ENCODE measurements at places on chromosomes 2 and 18.

GRCh38 chr2:228227466-228227865 is 46.0 kb upstream of the SPHKAP start:
- DNase-seq = no peak

DNA sequence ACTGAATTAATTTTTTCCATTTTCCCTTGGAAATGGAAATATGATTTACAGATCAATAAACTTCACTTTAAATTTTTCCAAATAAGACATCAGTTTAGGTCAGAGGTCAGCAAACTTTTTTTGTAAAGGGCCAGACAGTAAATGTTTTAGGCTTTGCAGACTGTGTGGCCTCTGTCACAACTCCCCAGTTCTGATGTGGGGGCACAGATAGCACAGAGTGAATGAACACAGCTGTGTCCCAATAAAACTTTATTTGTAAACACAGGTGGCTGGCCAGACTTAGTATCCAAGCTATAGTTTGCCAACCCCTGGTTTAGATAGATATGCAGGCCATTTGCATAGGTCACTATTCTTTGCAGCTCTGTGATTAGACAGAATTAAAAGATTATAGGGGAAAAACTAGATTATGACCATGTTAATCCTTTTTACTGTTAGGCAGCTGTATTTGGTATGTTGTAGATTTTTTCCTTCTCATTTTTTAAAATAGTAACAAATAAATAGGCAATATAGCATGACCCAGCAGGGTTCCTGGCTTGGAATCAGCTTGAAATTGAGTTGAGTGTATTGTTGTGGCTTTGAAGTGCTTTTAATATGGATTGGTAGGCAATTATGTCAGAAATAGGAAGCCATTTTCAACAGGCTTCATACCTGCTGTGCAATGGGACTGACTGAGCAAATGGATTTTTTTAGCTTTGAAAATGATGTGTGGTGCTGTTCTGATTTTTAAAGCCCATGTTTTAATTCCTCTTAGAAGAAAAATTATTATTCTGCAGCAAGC is 59.7 kb downstream of the WDSUB1 start:
- DNase-seq = no peak

- no peak for DNase-seq
Measured at GRCh38 chr18:11177382-11177781, 28.0 kb upstream of the PIEZO2 start.

GRCh38 chr18:49028091-49028490 is 77.3 kb upstream of the SMAD7 start:
- DNase-seq = no peak

DNA sequence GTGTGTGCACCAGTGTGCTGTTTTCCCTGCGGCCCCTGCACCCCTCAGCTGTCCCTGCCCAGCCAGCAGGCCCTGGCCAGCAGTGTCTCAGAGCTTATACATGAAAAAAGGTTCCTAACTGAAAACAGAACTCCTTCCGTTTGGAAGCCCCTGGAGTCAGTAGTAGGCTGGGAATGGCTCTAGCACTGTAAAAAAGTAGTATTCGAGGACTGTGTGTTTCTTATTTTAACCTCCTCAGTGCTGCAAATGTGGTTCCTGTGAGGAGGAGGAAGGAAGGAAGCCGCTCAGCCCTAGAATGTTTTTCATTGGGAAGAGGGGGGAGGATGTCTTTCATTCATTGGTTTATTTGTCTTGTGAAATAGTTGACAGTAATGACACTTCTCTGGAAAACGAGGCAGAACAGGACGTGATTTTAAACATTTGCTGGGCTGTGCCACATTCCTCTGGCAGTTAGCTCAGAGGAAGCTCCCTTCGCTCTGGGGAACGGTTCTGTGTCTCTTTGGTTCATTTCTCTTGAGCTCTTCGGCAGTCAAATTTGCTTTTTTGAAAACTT is 103.5 kb downstream of the SPTBN1 start:
- no peak for DNase-seq

DNA sequence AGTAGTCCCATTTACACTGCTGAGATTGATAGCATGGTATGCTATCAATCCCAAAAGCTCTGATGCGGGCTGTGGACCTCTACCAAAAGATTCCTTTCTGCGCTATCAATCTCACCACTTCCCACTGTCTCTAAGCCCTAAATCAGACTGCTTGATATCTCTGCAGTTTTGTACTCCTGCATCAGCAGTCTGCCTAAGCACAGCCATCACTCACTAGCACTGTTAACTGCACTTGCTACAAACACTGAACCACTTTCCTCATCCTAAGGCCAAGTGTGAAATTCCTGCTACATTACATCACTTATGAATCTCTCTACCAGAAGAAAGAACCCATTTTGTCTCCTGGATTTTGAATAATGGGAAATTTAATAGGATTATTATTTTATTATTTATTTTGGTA is 237.0 kb downstream of the HNMT start:
- no peak for DNase-seq

GRCh38 chr18:61832858-61833257 is 59.9 kb downstream of the RNF152 start:
- DNase-seq = no peak

DNA sequence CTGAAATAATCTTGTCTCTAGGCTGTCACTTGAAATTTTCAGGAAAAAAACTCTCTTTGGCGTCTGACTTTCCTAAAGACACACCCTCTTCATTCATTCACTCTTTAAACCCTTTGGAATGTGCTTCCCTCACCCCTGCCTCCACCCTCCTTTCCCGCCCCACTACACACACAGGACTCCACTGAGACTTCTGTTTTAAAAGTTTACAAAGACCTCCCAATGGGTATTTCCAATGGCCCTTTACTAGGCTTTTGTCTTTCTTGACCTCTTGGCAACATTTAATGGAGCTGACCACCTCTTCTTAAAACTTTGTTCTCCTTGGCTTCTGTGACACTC is 96.1 kb downstream of the RBMS1 start:
- DNase-seq = no peak

DNA sequence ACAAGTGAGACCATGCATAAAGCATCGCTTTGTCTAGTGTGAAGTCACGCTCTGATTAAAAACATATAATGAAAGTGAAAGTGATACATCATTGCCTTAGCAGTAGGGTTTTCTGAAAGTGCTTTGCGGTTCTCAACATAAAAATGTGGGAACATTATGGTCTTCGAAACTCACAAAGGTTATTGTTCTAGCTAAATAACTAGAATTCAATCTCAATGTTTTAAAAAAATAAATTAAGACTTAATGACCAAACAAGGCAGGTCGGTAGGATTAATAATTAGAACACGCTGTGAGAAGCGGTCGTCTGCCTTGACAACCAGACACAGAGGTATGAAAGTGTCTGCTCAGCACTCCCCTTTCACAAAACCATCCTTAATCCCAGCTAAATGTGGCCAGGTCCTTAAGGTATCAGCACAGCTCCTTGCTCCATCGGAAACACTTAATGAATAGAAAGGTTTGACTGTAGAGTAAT is 42.2 kb downstream of the KLHL14 start:
- DNase-seq = no peak
